ENCODE measurements at places on chromosomes 4 and X. TPM values are rescaled to one million over a fixed set of nuclear protein-coding genes. Genes with fewer than 3 reads are reported as not detected.
A peak's percentile ranks its signal among the peaks of the same experiment; 100 is the strongest.

DNA sequence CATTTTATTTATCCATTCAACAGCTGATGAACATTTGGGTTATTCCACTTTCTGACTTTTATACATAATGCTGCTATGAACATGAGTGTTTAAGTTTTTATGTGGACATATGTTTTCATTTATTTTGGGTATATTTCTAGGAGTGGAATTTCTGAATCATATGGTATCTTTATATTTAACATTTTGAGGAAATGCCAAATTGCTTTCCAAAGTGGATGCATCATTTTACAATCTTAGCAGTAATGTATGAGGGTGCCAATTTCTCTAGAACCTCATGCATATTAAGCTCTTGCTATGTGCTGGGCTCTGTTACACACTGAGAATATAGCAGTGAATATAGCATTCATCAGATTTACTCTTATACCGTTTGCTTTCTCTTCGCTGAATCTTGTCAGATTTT lies 983.7 kb downstream of the STIM2 start:
- no peaks in the 10 kb centered on the region for H3K36me3 ChIP-seq
- no peaks in the 10 kb centered on the region for H3K27me3 ChIP-seq
- H3K4me1 ChIP-seq = no peaks in the 10 kb centered on the region
- no peak overlapping the region for H3K27ac ChIP-seq
- no peak for DNase-seq
- H3K4me3 ChIP-seq = no peak overlapping the region

DNA sequence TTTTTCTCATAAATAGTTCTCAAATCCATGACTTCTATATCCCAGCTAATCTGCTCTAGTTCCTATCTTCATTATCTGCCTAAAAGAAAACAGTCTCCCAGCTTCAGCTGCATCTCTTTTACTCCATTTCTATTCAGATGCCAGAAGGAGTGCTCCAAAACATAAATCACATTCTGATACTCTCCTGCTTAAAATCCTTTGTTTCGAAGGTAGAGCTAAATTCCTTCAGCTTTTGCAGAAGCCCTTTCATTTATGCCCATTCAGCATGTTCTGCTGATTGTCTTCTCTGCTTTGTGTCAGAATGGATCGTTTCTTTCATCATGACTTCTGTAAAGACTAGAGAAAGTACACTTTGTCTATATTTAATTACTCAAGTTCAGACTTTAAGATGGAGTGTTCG lies 440.1 kb upstream of the SMIM31 start:
- no peaks in the 10 kb centered on the region for H3K27me3 ChIP-seq
- H3K4me1 ChIP-seq = no peaks in the 10 kb centered on the region
- DNase-seq = no peak
- H3K27ac ChIP-seq = no peak overlapping the region

DNA sequence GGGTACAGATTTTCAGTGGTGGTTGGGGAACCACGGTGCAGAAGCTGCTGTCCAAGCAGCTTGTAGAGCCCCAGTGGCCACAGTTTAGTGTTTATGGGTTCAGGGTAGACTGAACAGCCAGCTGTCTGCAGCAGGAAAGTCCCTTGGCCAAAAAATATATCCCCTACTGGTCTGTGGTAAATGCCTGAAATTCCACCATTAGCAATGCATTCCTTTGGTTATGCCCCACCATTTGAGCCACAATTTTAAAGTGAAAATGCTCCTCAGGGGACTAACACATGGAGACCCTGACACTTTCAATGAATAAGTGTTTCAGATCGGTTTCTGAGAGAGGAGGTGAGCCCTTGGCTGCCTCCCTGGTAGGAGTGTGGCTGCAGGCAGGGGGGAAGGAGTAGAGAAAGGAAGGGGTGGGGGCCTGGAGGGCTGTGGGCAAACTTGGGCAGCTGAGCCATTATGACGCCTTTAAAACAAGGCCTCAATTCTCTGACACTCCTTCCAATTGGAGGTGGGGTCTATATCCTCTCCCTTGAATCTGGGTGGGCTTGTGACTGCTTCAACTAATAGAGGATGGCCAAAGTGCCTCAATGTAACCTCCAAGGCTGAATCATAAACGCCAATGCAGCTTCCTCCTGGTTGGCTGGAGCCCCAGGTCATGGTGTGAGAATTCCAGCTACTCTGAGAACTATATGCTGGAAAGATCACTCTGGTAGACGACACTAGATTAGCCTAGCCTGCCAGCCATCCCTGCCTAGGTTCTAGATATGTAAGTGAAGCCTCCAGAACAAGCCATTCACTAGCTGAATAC lies 75.8 kb upstream of the ATP6AP2 start:
- no peak overlapping the region for H3K27ac ChIP-seq
- no peak overlapping the region for H3K4me3 ChIP-seq
- H3K36me3 ChIP-seq = no peaks in the 10 kb centered on the region
- DNase-seq = no peak

GRCh38 chr4:147776716-147777115 lies 44.8 kb downstream of the ARHGAP10 start:
- peak overlapping the region; percentile 3 for H3K27ac ChIP-seq
- peaks cover 37% of the 10 kb centered on the region for H3K4me1 ChIP-seq
- no peaks in the 10 kb centered on the region for H3K27me3 ChIP-seq
- no peaks in the 10 kb centered on the region for H3K36me3 ChIP-seq

GRCh38 chr4:175048906-175049305 lies 130.7 kb downstream of the ADAM29 start:
- H3K4me1 ChIP-seq = no peaks in the 10 kb centered on the region
- DNase-seq = no peak
- H3K27me3 ChIP-seq = no peaks in the 10 kb centered on the region
- H3K36me3 ChIP-seq = no peaks in the 10 kb centered on the region

ETDC gene
- total RNA-seq = not detected

SPP1 gene
- total RNA-seq = 29.3 TPM

SERTM2 gene
- not detected for total RNA-seq

XPNPEP2 gene
- total RNA-seq = 2.1 TPM

GRCh38 chr4:127606823-127607222 lies 25.9 kb upstream of the INTU start:
- no peak for DNase-seq
- no peaks in the 10 kb centered on the region for H3K27me3 ChIP-seq
- no peak overlapping the region for H3K4me3 ChIP-seq

DDX53 gene
- total RNA-seq = not detected

- no peak overlapping the region for H3K4me3 ChIP-seq
- H3K36me3 ChIP-seq = no peaks in the 10 kb centered on the region
- H3K27ac ChIP-seq = no peak overlapping the region
- H3K27me3 ChIP-seq = no peaks in the 10 kb centered on the region
Observed at GRCh38 chrX:118564498-118564897, 68.9 kb downstream of the DOCK11 start.

DNA sequence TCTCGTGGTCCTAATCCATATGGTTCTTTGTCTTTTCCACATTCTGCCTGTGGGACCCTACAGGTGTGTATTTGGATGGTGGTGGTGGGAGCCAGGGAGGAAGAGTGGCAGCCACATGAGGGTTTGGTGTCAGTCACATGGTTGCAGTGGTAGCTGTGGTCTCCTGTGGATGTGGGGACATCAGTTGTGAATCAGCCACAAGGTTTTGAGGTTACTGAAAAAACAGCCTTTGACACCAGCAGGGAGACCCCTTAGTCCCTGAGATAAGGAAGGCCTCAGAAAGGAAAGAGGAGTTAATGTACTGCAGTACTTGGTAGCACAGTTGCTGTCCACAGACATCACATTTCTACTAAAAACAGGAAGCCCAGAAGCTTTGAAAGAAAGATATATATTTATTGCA lies 15.8 kb upstream of the GAGE10 start:
- no peak overlapping the region for H3K27ac ChIP-seq
- no peak for DNase-seq
- no peaks in the 10 kb centered on the region for H3K27me3 ChIP-seq

DNA sequence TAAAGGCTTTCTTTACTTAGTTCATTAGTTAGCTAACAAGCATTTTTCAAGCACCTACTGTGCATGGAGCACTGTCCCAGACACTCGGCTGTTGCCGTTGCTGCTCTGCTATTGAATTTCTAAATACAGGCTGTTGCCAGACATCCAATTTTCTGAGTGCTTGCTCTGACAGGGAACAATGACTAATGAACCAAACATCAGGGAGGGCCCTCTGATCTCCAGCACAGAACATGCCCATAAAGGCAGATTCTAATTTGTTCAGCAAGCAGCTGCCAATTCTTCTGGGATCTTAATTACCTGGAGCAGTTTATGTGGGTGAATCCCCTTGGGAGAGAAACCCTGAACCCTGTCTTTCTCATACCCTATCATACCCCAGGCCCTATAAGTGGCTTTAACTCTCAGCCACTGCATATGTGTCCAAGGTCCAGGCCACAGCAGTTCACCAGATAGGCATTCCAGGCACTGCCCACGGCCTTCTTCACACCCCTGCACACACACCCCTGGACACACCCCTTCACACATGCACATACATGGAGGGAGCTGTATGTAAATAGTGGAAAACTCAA lies 27.9 kb downstream of the TSC22D3 start:
- H3K36me3 ChIP-seq = no peaks in the 10 kb centered on the region
- no peak overlapping the region for H3K4me3 ChIP-seq
- no peaks in the 10 kb centered on the region for H3K27me3 ChIP-seq
- peaks cover 14% of the 10 kb centered on the region for H3K4me1 ChIP-seq
- H3K27ac ChIP-seq = peak overlapping the region; percentile 90

SPANXA2 gene
- total RNA-seq = not detected

- H3K4me1 ChIP-seq = no peaks in the 10 kb centered on the region
- DNase-seq = no peak
- no peaks in the 10 kb centered on the region for H3K36me3 ChIP-seq
- H3K27me3 ChIP-seq = no peaks in the 10 kb centered on the region
- no peak overlapping the region for H3K4me3 ChIP-seq
- H3K27ac ChIP-seq = no peak overlapping the region
Observed at GRCh38 chrX:132775263-132775823, 183.1 kb downstream of the HS6ST2 start.

NHS gene
- 1.9 TPM for total RNA-seq

RHOH gene
- 8.3 TPM for total RNA-seq

ADAM29 gene
- not detected for total RNA-seq

PPBP gene
- 43.5 TPM for total RNA-seq

CCNA2 gene
- 8.8 TPM for total RNA-seq

DNA sequence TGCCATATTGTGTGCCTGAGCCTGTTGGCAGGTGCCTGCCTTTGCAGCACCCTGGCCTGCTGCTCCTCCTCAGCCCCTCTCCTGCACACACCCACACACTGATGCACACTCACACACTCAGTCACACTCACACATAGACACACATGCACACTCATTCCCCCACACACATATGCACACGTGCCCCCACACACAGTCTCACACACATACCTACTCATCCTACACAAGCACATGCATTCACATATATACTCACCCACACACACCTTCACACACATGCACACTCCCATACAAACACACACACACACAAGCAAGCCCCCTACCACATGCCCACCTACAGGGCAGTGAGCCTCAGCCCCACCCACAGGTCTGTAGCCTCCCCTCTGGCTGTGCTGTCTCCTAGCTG lies 245.0 kb downstream of the EVC2 start:
- H3K36me3 ChIP-seq = no peaks in the 10 kb centered on the region
- no peaks in the 10 kb centered on the region for H3K4me1 ChIP-seq
- peaks cover 3% of the 10 kb centered on the region for H3K27me3 ChIP-seq
- H3K4me3 ChIP-seq = no peak overlapping the region

OTOP1 gene
- total RNA-seq = not detected

GRCh38 chr4:98516042-98516440 lies 142.4 kb downstream of the TSPAN5 start:
- H3K27ac ChIP-seq = no peak overlapping the region
- H3K27me3 ChIP-seq = no peaks in the 10 kb centered on the region
- H3K36me3 ChIP-seq = no peaks in the 10 kb centered on the region
- peaks cover 21% of the 10 kb centered on the region for H3K4me1 ChIP-seq
- H3K4me3 ChIP-seq = no peak overlapping the region

DNA sequence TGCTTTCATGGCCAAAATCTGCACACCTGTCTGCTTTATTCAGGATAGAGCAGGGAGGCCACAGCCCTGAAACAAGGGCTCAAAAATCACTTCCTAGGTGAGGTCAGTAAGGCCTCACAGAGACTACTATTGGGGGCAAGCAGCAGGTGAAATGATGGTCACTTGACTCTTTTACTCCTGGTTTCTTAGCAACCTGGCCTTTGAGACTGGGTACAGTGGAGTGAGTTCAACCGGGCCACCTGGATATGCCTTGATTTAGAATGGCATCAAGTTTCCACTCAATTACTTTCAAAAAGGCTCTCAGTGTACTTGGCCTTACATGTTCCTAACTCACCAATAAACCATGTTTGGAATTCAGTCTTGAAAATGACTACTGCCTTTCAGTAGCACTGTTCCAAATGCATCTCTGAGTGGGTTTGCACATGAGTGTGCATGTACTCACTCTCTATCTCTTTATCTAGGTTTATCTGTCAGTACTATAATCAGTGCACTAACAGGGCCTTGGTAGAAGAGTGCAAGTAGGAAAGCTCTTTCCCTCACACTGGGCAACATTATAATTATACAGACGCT lies 388.2 kb downstream of the OPHN1 start:
- no peak overlapping the region for H3K27ac ChIP-seq
- no peaks in the 10 kb centered on the region for H3K4me1 ChIP-seq
- H3K27me3 ChIP-seq = no peaks in the 10 kb centered on the region
- H3K36me3 ChIP-seq = peaks cover 16% of the 10 kb centered on the region

LONRF3 gene
- 8.5 TPM for total RNA-seq

GRCh38 chr4:47704693-47705325 lies 133.1 kb downstream of the CORIN start:
- no peak overlapping the region for H3K4me3 ChIP-seq
- peak; percentile 70 for DNase-seq
- H3K27me3 ChIP-seq = no peaks in the 10 kb centered on the region
- peak overlapping the region; percentile 57 for H3K27ac ChIP-seq
- H3K36me3 ChIP-seq = no peaks in the 10 kb centered on the region

PAGE2B gene
- total RNA-seq = not detected

GRCh38 chr4:144203155-144203554 lies 62.6 kb upstream of the GYPA start:
- no peaks in the 10 kb centered on the region for H3K36me3 ChIP-seq
- H3K4me1 ChIP-seq = no peaks in the 10 kb centered on the region
- no peak overlapping the region for H3K27ac ChIP-seq
- H3K27me3 ChIP-seq = no peaks in the 10 kb centered on the region
- no peak overlapping the region for H3K4me3 ChIP-seq

RPS6KA6 gene
- 2.6 TPM for total RNA-seq

DNA sequence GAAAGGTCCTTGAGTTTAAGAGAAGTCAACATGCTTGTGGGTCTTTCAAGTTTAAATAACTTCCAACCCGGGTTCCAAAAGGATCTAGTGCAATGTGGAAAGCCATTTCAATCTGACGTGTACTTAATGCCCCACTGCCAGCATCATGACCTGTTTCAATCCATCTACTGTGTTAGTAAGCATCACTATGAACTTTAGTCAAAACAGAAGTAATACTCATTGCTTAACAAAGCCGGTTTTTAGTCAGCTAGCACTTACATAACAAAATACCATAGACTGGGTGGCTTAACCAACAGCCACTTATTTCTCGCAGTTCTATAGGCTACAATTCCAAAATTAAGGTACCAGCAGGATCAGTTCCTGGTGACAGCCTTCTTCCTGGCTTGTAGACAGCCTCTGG lies 677.5 kb downstream of the DMD start:
- H3K27me3 ChIP-seq = peaks cover 4% of the 10 kb centered on the region
- no peaks in the 10 kb centered on the region for H3K4me1 ChIP-seq

- peaks cover 2% of the 10 kb centered on the region for H3K27me3 ChIP-seq
- DNase-seq = peak; percentile 10
- no peaks in the 10 kb centered on the region for H3K4me1 ChIP-seq
Observed at GRCh38 chrX:131301155-131301554, 12.0 kb upstream of the IGSF1 start.

IL2 gene
- not detected for total RNA-seq

All from lung (tissue), 17 donors.